B cell (primary cell): ENCODE measurements at places on chromosomes 13 and 19.

DNA sequence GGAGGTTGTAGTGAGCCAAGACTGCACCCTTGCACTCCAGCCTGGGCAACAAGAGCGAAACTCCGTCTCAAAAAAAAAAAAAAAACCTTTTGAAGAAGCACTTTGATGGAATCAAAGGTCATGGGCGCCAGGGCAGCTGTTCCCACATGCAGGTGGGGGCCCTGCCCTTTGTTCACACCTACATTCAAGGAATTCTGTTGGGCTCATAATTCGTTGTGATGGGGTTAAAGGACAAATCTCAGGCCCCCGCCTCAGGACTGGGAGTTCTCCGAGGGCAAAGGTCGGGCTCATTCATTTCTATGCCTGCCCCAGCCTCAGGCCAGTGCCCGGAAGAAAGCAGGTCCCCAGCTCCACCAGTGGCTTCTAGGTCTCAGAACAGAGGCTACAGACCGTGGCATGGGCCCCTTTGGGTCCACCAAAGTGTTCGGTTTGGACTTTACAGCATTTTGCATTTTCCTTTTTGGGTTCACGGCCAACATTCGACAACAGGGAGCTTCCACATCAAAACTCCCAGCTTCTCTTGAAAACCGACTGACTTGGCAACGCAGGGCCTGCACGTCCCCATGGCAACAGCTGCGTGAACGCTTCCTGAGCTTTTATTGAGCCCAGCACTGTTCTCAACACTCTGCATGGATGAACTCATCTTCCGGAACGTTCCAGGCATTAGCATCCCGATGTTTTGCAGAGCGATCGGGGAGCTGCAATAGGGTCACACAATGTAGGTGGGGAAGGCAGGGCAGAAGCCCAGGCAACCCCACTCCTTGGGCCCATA, 10.1 kb upstream of the GTF2F1 start:
- no peak for DNase-seq

GRCh38 chr19:44800461-44800860, 8.4 kb upstream of the BCAM start:
- DNase-seq: peak; percentile 79

- DNase-seq: no peak
Observed at GRCh38 chr19:15479391-15480345, at the start of gene PGLYRP2. Gene PGLYRP2 (minus strand): TSS chr19:15479501. CDS start chr19:15479371, 130 bp downstream.

DNA sequence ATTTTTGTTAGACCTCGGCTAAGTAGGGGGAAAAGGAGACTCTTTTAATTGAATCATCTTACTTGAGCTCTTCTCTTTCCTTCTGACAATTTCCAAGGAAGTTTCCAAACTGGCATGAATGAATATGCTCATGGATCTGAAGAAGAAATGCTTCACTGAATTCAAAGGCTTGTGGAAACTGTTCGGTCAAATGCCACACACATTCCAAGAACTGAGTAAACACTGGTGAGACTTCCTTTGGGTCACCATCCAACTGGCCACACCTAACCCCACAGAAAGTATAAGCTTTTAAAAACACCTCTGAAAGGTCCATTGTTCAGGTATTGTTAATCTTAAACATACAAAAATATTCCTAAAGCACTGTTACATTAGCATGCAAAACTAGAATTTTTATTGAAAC, 33.6 kb downstream of the MTMR6 start:
- no peak for DNase-seq

GRCh38 chr13:47798194-47798593, 202.9 kb downstream of the SUCLA2 start:
- DNase-seq: no peak

DNA sequence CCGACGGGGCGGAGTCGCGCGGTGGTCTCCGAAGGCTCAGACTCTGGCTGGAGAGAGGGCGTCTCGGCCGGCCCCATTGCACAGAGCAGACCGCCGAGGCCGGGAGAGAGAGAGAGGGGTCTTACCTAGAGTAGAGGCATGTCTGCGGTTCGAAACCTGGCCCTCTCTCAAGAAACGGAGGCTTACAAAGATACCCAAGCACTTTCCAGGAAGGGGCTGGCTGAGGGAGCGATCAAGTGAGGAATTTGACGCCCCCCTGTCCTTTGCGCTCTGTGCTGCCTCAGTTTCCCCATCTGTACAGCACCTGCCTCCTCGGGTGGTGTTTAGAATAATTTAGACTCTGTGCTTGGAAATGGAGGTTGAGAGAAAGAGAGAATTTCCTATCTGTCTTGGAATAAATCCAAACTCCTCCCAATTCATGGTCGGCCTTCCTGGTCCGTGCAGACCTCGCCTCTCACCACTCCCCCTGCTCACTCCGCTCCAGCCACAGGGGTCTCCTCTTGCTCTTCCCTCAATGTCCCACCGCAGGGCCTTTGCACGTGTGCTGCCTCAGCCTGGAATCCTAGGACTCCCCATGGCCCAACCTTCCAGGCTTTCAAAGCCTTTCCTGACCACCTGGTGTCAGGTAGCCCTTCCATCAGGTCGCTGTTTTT, 658 bp upstream of the ISOC2 start:
- no peak for DNase-seq

GRCh38 chr19:20294181-20294580, 127.2 kb downstream of the ZNF486 start:
- no peak for DNase-seq

- no peak for DNase-seq
Observed at GRCh38 chr19:34601071-34601470, 75.9 kb downstream of the SCGB2B2 start.

GRCh38 chr13:83150616-83151307, 731.5 kb downstream of the SLITRK1 start:
- no peak for DNase-seq

GRCh38 chr19:42252365-42253244, 2.3 kb downstream of the ERF start:
- DNase-seq: peak; percentile 46

- DNase-seq: peak; percentile 71
Observed at GRCh38 chr19:45125975-45126493, 33.1 kb downstream of the PPP1R37 start.
